ENCODE measurements at places on chromosomes 13 and 19.

- peak; percentile 52 for DNase-seq
Observed at GRCh38 chr19:1767464-1767933, 14.2 kb downstream of the ONECUT3 start.

GRCh38 chr13:108194435-108194936 lies 20.9 kb downstream of the LIG4 start:
- no peak for DNase-seq

DNA sequence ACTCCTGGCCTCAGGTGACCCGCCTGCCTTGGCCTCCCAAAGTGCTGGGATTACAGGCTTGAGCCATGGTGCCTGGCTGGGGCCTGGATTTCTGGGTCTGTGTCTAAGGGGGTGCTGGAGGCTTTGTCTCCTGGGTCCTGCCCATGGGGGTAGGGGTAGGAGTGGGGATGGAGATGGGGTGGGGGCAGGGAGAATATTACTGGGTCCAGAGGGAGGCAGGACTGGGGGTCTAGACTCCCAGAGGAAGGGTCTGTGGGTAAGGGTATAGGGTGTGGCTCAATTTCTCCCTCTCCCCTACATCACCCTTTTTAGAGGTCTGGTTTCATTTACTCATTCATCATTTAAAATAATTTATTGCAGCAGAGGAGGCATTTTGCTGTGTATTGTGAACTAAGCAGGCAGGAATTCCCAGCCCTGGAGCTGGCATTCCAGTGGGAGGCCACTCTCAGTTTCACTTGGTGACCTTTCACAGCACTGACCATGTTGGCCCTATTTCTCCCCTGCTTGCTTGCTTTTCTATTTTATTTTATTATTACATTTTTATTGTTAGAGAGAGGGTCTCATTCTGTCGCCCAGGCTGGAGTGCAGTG lies 810 bp upstream of the NFKBID start:
- DNase-seq, result no peak

GRCh38 chr13:78602561-78603239 lies 652 bp downstream of the POU4F1 start:
- no peak for DNase-seq

DNA sequence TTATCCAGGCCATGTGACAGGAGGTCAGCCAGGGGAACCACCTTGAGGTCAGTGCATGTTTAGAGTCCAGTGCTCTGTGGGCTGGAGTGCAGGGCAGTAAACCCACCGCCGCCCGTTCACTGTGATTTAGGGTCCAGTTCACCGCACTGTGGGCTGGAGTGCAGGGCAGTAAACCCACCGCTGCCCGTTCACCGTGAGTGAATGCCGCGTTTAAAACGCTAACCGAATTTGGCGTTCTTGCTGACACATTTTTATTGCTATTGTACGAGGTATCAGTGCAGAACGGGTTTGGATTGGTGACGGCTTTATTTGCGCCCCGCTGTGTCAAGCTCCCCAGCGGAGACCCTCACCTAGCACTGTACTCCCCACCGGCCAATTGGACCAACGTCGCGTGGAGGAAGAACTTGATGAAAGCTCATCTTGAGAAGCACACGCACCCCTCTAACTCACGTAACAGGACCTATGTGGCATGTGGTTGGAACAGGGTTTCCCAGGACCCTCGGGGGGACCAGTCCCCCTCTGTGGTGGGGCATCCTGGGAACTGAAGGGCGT lies 27.9 kb downstream of the C13orf46 start:
- no peak for DNase-seq

- DNase-seq, result no peak
Observed at GRCh38 chr19:55697069-55697440, 22.0 kb downstream of the EPN1 start.

DNA sequence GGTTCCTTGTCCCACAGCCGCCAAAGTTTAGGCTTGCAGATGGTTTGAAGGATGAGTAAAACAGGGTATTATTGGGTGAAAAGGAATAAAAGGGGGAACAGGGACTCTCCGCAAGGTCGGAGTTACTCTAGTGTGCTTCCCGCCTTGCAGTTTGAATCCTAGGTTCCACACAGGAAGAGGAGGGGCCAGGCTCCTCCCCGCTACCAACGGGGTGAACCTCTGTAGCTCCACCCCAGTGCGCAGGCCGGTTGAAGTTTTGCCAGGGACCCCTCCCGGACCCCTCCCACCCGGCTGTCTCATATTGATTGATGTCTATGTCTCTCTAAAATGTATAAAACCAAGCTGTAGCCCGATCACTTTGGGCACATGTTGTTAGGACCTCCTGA lies 11.6 kb upstream of the GTF2F2 start:
- DNase-seq, result no peak

- no peak for DNase-seq
Observed at GRCh38 chr19:14672188-14672872, 2.3 kb downstream of the ADGRE3 start.

DNA sequence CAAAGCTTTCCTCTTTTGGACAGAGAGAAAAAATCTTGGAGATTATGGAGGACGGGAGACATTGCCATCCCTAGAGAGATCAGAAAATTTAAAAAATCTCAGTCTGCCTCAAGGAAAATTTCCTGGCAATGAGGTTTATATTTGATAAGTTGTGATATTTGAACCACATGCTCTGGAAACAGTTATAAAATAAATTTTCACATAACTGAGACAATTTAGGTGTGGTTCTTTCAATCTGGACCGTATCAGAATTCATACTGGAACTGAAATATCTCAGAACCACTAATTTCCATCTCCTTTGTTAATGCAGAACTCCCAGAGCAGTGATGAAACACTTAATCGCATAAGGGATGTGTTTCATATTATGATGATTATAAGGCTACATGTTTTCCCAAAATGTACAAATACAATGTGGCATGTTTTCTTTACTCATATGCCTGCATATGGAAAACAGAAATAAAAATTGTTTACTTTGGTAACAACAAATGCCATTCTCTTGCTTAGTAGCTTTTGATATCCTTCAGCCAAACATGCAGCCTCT lies 13.7 kb downstream of the UBE2L5 start:
- DNase-seq, result no peak

- DNase-seq, result no peak
Observed at GRCh38 chr19:41411968-41412265, 14.3 kb downstream of the BCKDHA start.

DNA sequence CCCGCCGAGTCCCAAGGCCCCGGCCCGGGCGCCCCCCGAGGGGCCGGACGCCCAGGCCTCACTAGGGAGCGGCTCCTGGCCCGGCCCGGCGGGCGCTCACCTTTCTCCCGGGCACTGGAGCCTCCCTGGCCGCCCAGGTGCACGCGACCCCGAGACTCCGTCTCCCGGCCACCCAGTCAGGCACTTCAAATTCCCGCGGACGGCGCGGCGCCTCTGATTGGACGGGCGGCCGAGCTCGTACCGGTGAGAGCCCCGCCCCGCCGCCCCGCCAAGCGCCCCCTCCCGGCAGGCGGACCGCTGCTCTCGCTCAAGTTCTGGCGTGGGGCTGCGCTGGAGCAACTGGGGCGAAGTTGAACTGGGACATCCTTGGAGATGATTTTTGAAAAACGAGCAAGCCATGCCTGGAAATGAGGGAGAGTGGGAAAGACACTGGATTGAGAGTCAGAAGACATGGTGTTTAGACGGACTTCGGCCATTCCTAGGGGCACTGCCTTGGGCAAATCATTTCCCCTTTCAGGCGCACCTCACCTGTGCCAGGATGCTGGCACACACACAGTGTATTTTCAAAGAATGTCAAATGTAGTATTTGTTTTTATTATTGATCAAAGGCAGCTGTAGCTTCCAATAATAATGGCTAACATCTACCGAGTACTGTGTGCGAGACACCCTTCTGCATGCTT lies 485.3 kb downstream of the UQCRFS1 start:
- no peak for DNase-seq

DNA sequence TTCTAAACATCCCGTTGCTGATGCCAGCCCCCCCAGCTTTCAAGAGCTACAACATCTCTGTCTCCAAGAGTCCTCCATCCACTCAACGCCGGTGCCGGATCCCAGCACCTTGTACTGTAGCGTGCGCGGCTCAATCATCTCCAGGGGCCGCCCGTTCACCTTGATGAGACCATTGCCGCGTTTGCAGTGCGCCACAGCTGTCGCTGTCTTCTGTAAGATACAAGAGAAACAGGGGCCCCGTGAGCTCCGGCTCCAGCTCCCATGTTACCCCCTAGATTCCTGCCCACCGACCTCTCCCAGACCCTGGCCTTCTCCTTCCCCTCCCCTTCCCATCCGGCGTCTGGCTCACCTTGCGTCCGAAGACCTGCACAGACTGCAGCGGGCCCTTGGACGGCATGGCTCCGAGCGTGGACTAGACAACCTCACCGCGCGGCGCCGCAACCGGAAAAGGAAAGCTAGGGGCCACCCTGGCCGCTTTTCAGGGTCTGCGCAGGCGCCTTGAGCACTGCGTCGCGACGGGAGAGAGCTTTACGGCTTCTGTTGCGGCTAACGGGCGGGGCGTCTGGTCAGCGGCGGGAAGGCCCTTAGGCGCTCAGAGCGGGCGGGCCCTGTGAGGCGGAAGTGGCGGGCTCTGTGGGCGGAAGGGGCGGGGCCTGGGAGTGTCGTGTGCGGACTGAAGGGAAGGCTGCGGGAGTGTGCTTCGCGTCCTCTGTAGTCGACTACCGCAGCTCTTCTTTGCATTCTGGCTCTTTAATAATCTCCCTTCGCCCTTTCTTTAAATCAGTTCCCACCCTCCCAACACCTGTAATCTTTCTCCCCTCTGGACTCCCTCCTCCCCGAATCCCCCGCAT lies at the start of gene RPS16:
TSS of gene RPS16 (minus strand) at position 451 of the 851 bp plus-strand sequence. CDS start at position 397, 54 bp downstream.
- DNase-seq, result peak; percentile 99

DNA sequence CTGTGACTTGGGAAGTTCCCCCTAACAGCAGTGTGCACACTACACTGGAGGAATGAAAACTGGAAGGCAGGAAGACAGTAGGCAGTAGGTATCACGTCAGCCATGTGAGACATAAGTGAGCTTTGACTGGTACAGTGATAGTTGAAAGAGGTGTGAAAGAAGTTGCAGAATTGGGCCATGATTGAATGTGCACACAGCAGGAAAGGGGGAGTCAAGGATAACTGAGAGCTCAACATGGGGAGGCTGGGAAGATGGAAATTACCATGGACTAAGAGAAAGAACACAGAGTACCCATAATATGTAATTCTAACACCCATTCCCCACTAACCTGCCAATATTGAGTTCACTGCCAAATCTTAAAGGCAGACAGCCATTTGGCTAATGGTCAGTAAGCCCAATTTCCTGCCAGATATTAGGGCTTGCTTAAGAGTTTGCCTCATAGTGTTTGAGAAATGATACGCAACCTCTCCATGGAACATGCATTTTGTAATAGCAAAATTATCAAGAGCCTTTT lies 321.7 kb downstream of the DCT start:
- DNase-seq, result no peak
